ENCODE measurements at places on chromosomes 12 and 14.

GRCh38 chr14:105987563-105987962 lies 461.2 kb downstream of the TMEM121 start:
- DNase-seq, result no peak

DNA sequence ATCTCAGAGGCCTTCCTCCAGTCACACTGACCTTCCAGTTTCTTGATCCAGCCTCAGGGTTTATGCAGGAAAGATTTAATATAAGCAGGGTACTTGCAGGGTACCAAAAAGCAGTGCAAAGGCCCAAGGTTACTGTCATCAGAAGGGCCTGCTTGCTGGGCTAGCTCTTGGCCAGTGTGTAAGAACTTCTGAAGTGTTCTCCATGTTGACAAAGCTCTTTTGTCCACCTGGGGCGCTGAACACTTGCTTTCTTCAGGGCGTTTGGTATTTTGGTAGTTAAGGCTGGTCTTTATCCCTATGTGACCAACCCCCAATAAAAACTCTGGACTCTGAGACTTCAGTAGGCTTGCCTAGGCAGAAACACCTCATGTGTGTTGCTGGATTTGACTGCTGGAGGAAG lies 69.7 kb downstream of the ZC3H14 start:
- no peak for DNase-seq

DNA sequence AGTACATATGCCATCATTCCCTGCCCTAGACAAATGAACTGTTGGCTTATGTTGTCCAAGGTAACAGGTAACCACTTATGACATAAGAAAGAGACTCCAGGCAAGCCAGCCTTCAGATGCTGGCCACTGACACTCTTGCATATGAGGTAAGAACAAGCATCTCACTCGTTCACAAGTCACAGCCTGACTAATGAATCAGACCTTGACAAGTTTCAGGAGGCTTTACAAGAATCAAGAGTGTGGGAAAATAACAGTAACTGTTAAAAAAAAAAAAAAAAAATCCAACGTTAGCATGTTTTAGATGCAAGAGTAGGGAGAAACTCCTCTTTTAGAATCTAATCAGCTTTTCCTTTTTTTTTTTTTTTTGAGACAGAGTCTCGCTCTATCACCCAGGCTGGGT lies 40.7 kb downstream of the ZFYVE1 start:
- DNase-seq, result no peak

DNA sequence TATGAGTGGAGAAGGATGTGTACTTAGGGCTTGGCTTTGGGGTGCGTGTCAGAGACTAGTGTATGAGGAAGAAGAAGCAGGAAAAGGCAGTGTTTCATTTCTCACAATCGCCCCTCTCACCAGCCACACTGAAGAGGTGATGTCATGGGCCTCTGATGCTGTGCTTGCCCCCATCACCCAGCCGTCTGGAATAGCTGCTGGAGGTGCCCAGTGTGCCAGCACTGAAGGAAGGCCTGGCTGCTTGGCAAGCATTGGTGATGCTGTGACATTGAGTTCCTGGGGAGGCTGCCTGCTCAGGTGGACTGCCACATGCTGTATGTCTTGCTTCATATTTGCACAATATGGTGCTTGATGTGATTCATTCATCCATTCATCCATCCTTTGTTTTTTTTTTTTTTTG lies 56.2 kb downstream of the CRADD start:
- DNase-seq, result no peak

- no peak for DNase-seq
Observed at GRCh38 chr12:75862692-75863471, 168.7 kb downstream of the PHLDA1 start.

DNA sequence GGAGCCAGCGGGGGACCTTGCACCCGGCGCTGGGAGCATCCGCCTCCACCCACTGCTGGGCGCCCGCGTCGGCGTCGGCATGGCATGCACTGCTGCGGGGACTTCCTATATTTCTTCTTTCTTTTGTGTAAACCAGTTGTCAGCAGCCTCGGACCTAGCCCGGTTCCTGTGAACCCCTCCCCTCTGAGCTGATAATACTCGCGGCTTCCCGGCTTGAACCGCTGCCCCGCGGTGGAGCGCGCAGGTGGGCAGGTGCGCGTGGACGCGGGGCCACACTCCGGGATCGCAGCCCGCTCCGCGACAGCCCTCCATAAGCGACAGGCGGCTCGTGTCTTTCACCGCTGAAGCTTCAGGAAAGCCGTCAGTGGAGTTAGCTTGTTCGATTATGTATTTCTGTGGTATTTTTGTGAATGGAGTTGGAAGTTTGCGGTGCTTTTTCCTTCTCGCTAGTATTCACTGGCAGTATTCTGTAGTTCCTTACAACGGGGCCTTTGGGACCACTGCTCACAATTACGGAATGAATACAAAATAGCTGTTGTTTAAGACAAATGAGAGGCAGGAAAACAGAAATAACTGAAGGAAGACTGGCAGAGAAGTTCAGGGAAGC lies 870 bp downstream of the BMAL2 start:
- DNase-seq, result peak; percentile 5

GRCh38 chr14:101104485-101104884 lies 201.0 kb upstream of the RTL1 start:
- no peak for DNase-seq

GRCh38 chr12:55732288-55732687 lies 3.5 kb upstream of the CD63 start:
- DNase-seq, result no peak

- DNase-seq, result no peak
Observed at GRCh38 chr14:71524320-71524982, 407.8 kb upstream of the RGS6 start.

GRCh38 chr14:39258782-39259545 lies 25.2 kb downstream of the MIA2 start:
- DNase-seq, result no peak

DNA sequence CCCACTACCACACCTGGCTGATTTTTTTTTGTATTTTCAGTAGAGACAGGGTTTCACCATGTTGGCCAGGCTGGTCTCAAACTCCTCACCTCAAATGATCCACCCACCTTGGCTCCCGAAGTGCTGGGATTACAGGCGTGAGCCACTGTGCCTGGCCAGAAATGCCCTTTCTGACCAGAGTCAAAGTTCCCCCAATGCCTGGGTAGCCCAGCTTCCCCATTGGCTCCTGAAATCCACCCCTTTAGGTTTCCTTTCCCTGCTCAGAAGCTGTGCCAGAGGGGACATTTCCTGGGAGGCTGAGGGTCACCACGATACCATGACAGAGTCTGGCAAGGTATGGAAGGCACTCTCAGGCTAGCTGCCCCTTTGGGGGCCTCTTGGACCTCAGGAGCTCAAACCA lies 3.5 kb downstream of the GSTZ1 start:
- DNase-seq, result no peak

GRCh38 chr12:15788233-15789219 lies 662 bp downstream of the EPS8 start:
- peak; percentile 74 for DNase-seq

GRCh38 chr12:120866108-120866507 lies 38.0 kb downstream of the SPPL3 start:
- DNase-seq, result no peak

- DNase-seq, result no peak
Observed at GRCh38 chr12:1869145-1869544, 48.8 kb downstream of the LRTM2 start.

DNA sequence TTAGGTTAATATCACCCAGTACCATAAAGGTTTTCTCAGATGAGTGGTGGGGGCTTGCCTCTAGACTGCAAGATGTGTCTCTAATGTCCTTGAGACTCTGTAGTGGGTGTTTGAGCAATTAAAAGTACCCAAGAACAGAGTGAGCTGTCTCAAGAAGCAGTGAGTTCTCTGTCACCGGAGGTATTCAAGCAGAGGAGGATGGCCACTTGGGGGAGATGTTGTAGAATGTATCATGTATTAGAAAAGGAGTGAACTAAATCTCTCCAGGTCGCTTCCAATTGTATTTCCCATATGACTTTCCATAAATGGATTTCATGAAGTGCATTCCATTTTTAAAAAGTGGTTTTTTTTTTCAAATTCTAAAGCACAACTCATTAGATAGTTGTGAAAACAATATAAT lies 35.0 kb downstream of the SLC17A8 start:
- no peak for DNase-seq

DNA sequence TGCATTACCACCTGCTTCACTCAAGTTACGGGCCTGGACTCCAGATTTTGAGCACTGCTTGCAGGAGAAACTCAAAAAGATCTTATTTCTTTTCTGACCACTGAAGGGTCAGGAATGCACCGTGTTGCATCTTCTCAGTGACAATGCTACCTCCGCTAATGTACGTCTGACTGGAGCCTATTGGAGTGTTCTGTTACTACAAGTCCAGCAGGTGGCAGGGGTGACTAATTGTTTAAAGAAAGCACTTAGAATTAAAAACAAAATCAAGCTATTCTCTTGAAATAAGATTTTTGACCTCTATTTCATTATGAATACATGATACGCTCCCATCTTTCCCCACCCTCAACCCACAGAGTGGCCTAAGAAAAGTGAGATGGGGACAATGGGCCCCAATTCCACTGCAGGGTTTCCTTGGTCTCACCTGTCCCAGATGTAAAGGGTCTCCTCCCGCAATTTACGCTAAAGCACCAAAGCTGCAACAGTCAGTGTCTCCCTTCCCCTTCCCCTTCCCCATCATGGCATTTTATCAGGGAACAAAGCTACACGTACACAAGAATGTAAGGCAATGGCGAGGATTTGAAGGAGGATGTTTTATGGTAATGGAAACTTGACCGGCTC lies 2.2 kb downstream of the TBPL2 start:
- no peak for DNase-seq

- DNase-seq, result no peak
Observed at GRCh38 chr14:79573486-79573885, 637.8 kb downstream of the DIO2 start.

- no peak for DNase-seq
Observed at GRCh38 chr14:22533057-22533704, 55.8 kb downstream of the DAD1 start.

GRCh38 chr14:72889366-72889765 lies 4.5 kb downstream of the DPF3 start:
- DNase-seq, result no peak

GRCh38 chr12:121467638-121468498 lies 68.0 kb downstream of the RNF34 start:
- peak; percentile 21 for DNase-seq

DNA sequence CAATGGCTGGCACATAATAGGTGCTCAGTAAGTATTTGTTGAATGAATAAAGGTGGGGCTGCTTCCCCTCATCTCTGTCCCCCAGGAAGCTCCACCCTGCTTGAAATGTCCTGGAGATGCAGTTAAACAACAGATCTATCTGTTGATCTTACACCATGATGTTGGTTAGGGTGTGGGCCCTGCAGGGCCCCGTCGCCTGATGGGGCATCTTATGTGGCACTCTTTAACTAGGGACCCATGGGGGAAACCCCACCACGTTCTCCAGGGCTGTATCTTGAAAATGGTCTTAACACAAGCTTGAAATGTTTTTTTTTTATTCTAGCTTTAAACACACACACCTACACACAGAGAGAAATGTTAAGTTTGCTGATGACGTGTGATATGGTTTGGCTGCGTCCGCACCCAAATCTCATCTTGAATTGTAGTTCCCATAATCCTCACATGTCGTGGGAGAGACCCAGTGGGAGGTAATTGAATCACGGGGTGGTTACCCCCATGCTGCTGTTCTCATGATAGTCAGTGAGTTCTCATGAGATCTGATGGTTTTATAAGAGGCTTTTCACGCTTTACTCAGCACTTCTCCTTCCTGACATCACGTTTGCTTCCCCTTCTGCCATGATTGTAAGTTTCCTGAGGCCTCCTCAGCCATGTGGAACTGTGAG lies 741.7 kb downstream of the VRK1 start:
- DNase-seq, result no peak

DNA sequence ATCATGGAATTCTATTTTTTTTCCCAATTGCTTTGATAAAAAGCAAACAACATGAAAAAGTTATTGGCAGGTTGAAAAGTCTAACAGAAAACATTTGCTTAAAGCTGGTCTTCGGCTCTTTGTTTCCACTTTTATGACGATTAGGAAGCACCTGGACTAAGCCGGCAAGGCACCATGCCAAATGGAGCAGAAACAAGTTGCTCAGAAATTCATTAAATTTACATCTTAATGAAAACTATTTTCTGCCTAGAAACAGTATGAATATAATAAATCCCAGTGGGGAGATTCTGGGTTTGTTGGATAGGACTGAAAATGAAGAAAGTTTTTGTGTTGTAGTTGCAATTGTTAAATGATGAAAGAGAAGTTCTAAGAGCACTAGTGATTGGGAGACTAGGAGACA lies 51.4 kb upstream of the OR9K2 start:
- DNase-seq, result no peak

DNA sequence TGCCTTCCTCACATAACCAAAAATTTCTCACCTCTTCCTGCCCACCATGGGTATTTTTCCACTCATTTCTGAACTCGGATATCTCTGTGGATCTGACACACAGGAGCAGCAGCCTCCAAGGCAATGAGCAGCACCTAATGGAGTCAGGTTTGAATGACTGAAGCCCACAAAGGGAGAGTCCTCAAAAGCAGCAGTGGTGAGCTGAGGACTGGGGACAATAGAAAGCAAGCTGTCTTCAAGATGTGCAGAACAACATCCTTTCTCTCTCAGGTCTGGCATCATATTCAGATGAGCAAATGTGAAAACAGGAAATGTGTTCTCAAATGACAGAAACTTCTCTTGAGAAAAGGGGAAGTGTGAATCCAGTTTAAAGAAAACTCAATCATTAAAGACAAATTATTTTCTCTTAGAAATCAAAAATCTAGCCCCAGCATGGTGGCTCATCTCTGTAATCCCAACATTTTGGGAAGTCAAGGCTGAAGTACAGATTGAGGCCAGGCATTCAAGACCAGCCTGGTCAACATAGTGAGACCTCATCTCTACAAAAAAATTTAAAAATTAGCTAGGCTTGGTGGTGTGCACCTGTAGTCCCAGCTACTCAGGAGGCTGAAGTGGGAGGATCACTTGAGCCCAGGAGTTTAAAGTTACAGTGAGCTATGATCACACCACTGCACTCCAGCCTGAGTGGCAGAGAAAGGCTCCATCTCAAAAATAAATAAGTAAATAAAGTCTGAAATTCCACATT lies 54.2 kb downstream of the C12orf42 start:
- no peak for DNase-seq

GRCh38 chr14:69848903-69849391 lies 30.3 kb upstream of the SMOC1 start:
- DNase-seq, result peak; percentile 10

- DNase-seq, result no peak
Observed at GRCh38 chr14:92340071-92340470, 17.1 kb downstream of the SLC24A4 start.

GRCh38 chr14:71418532-71419245 lies 511.4 kb downstream of the PCNX1 start:
- no peak for DNase-seq

DNA sequence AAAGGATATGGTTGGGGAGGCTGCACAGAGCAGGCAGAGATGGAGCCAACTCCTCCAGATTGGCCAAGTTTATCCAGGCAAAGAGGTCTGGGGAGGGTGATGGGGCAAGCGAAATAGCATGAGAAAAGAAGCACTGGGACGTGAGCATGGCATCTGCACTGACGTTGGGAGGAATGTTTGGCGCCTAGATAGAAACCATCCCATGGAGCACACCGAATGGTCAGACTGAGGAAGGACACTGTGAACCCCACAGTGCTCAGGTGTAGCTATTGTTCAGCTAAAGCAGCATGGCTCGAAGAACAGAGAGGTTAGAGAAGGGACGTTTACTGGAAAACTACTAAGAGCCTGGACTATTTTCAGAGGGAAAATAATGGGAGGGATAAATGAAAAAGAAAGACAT lies 387.1 kb downstream of the EMP1 start:
- DNase-seq, result no peak

Data from T47D (cell line).